ENCODE measurements at places on chromosomes 1 and 21. TPM values are rescaled to one million over a fixed set of nuclear protein-coding genes. Genes with fewer than 3 reads are reported as not detected.

DNA sequence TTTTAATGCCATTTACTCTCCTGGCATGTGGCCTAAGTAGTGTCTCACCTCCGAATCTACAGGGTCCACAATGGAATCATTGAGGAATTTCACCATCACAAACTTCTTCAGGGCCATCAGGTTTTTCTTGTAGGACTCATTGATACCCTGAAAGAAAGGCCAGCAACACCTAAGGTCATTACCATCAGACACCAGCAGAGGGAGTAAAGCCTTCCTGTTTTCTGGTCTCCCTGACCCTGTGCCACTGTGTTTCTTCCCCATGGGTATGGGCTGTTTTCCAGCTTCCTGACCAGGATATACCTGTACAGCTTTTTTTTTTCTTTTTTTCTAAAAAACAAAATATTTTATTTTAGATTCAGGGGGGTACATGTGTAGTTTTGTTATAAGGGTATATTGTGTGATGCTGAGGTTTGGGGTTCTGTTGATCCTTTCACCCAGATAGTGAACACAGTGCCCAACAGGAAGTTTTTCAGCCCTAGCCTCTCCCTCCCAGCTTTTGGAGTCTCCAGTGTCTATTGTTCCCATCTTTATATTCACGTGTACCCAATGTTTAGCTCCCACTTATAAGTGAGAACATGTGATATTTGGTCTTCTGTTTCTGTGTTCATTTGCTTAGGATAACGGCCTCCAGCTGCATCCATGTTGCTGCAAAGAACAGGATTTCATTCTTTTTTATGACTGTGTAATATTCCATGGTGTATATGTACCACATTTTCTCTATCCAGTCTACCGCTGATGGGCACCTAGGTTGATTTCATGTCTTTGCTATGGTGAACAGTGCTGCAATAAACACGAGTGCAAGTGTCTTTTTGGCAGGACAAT lies 18.3 kb downstream of the PPT1 start:
- peak; percentile 73 for DNase-seq

GRCh38 chr1:6459850-6460265 lies 6.1 kb downstream of the TNFRSF25 start:
- DNase-seq, result no peak

- DNase-seq, result no peak
These were observed 108.2 kb downstream of the MAST2 start for GRCh38 chr1:45911634-45912033.

DNA sequence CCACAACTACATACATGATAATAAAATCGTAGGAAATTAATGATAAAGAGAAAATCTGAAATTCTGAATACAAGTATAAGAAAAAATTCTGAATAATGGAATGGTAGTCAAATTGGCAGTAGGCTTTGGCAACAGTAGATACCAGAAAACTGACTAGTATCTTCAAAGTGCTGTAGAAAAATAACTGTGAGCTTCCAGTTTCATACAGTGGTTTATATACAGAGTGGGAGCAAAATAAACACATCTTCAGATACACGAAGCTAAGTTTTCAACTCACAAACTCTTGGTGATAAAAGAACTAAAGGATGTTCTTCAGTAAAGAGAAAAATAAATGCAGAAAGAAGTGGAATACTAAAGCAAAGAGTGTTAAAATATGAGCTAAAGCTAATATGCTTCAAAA lies 173.4 kb downstream of the PPP1R12B start:
- no peak for DNase-seq

DNA sequence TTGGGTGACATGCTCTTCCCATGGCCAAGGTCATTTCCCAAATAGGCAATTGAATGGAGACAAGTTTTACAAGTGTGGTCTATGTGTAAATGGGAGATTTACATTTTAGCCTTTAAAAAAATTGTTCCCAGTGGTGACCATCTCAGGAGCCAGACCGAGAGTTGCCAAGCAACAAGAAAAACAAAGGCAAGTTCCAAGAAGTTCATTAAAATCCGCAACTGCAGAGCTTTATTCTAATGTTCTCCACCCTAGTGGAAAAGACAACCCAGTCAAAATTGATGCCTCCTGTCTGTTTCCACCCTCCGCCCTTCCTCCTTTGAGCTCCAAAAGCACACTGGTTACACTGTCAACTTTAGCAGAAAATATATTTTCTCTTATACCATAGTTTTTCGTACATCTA lies 33.2 kb upstream of the CD55 start:
- no peak for DNase-seq

- no peak for DNase-seq
These were observed 737.1 kb downstream of the PTPRU start for GRCh38 chr1:29973406-29973805.

- peak; percentile 10 for DNase-seq
These were observed at the start of gene SLC30A10 for GRCh38 chr1:219927956-219928790. Gene SLC30A10 (minus strand): TSS chr1:219928557. CDS start chr1:219928440, 117 bp downstream.

GRCh38 chr1:36055706-36056105 lies 28.2 kb upstream of the TEKT2 start:
- DNase-seq, result no peak

Gene DAB1
- total RNA-seq, result 26.6 TPM

DNA sequence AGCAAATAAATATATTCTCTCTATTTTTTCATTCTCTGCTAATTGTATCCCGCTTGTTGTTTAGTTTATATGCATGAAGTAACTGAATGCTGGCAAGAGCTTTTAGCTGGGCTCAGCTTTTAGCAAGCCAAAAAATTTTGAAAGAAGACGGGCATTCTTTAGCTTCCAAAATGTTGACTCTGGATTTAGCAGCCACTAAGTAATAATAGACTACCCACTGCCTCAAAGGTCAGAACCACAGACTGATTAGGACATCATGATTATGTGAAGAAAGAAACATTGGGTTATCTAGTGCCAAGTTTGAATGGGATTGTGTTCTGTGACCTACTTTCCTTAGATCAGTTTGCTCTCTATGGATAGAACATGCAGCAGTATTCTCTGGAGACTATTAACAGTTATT lies 80.3 kb upstream of the DPH5 start:
- no peak for DNase-seq

- DNase-seq, result no peak
These were observed 2.6 kb upstream of the NADK start for GRCh38 chr1:1780598-1781525.

- DNase-seq, result no peak
These were observed 643.2 kb downstream of the KCNT2 start for GRCh38 chr1:195965036-195965435.

Gene PODN
- total RNA-seq, result 6.5 TPM

GRCh38 chr1:25771221-25772114 lies 28.5 kb upstream of the SELENON start:
- DNase-seq, result no peak

Gene NHLH1
- 0.11 TPM for total RNA-seq

Gene ACADM
- 63.3 TPM for total RNA-seq

DNA sequence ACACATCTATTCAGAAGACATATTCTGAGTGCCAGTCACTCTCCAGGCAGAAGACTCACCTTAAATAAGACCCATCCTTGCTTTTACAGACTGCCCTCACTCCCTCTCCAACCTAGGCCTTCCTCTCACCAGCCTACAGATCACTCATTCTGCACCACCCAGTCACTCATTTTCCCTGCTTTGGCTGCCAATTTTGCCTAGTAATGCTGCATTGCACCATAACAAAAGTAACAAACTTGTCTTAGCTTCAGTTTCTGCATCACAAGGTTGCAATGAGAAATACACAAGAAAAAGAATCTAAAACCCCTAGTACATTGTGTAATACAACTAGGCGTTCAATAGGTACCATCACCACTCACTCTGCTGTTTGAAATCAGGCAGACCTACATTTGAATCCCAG lies 292.4 kb downstream of the PLPP3 start:
- DNase-seq, result no peak

DNA sequence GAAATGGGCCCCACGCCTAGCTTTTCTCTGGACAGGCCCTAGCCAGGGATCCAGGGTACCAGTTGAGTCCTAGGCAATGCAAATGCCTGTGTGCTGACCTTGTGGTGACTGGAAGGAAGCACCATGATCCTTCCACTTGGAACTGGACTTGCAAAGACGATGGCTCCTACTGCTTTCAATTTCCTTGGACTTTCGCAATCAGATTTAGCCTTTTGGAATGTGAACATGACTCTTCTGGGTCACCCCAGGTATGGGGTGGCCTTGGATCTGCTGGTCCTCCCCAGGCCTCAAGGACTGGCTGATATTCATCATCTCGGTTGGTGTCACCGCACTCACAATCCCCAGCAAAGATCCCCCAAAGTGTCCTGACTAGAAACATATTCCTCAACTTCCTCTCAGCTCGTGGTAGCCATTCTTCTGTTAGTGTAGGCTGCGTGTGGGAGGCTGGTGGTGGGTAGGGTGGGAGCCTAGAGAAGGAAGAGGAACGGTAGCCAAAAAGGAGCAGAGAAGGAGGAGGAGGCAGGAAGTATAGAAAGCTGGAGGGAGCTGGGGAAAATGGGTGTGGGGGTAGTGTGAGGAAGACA lies 130.5 kb downstream of the PPIAL4G start:
- DNase-seq, result no peak

DNA sequence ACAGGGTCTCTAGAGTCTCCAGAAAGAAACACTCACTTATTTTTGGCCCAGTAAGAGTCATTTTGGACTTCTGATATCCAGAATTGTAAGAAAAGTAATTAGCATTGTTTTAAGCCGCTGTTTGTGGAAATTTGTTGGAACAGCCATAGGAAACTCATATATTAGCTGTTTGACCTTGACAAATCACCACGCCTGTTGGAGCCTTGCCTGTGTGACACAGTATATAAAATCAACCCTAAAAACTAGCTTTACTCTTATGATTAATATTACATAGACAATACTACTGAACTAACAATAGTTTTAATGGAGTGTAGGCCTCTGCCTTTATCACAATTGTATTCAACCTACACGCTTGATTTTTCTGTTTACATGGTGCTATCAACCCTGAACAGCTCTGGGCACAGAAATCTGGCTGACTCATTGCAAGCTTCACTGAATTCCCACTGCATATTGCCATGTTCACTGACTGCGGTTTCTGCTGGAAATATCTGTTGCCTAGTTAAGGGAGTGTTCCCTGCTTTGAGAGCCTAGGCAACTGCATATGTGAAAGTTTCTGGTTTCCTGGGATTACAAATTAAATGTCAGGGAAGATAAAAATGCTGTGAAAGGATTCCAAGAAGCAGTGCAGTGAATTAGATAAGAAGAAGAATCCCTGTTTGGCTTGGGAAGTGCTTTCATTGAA lies 419.5 kb upstream of the DEPDC1 start:
- no peak for DNase-seq

GRCh38 chr21:15442743-15443469 lies 286.9 kb upstream of the USP25 start:
- no peak for DNase-seq

GRCh38 chr1:185291652-185292051 lies 25.4 kb downstream of the IVNS1ABP start:
- DNase-seq, result no peak

DNA sequence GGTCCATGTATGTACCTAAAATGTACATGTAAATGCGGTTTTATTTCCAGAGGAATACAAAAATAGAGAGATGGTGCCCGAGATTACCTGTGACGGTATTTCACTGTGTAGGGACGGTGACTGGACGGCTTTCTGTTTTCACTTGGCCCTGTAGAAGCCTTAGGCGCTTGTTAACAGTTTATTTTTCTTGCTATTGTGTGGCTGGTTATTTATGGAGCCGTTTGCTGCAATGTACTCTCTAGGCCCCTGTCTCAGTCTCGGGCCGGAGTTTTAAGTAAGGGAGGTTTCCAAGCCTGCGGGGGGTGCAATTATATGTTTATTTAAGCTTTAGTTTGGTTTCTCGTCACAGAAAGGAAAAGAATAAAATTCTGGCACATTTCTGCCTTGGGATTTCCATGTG lies 413 bp downstream of the EFCAB7 start:
- DNase-seq, result no peak

DNA sequence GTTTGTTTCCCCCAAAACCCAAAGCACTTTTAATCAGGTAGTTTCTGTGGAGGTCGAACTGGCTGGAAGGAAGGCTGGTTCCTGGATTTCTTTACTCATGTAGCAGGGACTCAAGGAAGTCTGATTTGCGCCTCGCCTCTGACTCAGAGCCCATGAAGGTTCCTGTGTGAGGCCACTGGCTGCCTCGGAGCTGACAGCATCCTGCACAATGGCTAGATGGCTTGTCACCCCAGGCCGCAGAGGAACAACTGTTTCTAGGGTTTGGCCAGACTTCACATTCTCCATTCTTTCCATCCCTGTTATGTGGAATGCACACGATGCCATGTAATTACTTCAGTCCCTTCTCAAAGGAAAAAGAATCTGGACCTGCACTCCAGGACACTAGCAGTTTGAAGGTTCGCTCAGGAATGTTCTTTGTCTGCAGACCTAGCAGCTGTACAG lies 39.1 kb upstream of the PRSS38 start:
- peak; percentile 46 for DNase-seq

Measured in cardiac muscle cell (in vitro differentiated cells and primary cell).